ENCODE measurements at places on chromosomes 6 and 20. TPM values are rescaled to one million over a fixed set of nuclear protein-coding genes. Genes with fewer than 3 reads are reported as not detected.
A peak's percentile ranks its signal among the peaks of the same experiment; 100 is the strongest.

- DNase-seq, result no peak
- no peaks in the 10 kb centered on the region for H3K36me3 ChIP-seq
- H3K4me1 ChIP-seq, result no peaks in the 10 kb centered on the region
- no peak overlapping the region for H3K27ac ChIP-seq
- H3K4me3 ChIP-seq, result no peak overlapping the region
Observed at GRCh38 chr6:163958646-163959045, 544.1 kb downstream of the QKI start.

DNA sequence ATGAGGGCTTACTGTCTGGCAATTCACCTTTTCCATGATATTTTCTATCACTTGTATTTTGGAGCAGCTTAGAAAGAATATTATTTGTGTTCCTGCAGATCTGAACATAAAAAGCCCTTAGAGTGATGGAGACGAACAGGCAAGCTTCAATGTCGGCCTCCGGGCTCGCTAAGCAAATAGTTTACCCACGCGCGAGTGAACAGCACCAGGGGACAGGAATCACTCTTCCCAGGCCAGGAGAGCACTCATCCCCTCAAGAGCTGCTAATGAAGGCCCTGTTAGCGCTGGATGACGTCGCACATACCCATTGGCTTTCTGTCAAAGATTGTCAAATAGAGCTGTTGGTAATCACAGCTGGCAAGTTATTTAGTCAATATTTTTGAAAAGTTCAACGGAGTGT lies 395.7 kb downstream of the ZFAND3 start:
- DNase-seq, result no peak
- H3K4me3 ChIP-seq, result no peak overlapping the region
- no peaks in the 10 kb centered on the region for H3K4me1 ChIP-seq
- H3K27me3 ChIP-seq, result no peaks in the 10 kb centered on the region
- H3K36me3 ChIP-seq, result no peaks in the 10 kb centered on the region

- H3K36me3 ChIP-seq, result no peaks in the 10 kb centered on the region
- no peak overlapping the region for H3K4me3 ChIP-seq
- H3K27ac ChIP-seq, result no peak overlapping the region
- H3K4me1 ChIP-seq, result no peaks in the 10 kb centered on the region
- DNase-seq, result no peak
Observed at GRCh38 chr20:63908008-63908682, 13.2 kb downstream of the DNAJC5 start.

GRCh38 chr20:6101346-6101745 lies 21.5 kb downstream of the FERMT1 start:
- no peak overlapping the region for H3K27ac ChIP-seq
- no peak for DNase-seq
- H3K4me3 ChIP-seq, result no peak overlapping the region
- no peaks in the 10 kb centered on the region for H3K27me3 ChIP-seq

- no peak overlapping the region for H3K4me3 ChIP-seq
- H3K27ac ChIP-seq, result no peak overlapping the region
- H3K4me1 ChIP-seq, result no peaks in the 10 kb centered on the region
Observed at GRCh38 chr20:44219170-44219730, 8.7 kb upstream of the OSER1 start.

GRCh38 chr6:146999766-147000165 lies 204.5 kb upstream of the STXBP5 start:
- H3K4me1 ChIP-seq, result no peaks in the 10 kb centered on the region
- H3K27ac ChIP-seq, result no peak overlapping the region
- no peak overlapping the region for H3K4me3 ChIP-seq
- DNase-seq, result no peak
- no peaks in the 10 kb centered on the region for H3K27me3 ChIP-seq
- no peaks in the 10 kb centered on the region for H3K36me3 ChIP-seq

DNA sequence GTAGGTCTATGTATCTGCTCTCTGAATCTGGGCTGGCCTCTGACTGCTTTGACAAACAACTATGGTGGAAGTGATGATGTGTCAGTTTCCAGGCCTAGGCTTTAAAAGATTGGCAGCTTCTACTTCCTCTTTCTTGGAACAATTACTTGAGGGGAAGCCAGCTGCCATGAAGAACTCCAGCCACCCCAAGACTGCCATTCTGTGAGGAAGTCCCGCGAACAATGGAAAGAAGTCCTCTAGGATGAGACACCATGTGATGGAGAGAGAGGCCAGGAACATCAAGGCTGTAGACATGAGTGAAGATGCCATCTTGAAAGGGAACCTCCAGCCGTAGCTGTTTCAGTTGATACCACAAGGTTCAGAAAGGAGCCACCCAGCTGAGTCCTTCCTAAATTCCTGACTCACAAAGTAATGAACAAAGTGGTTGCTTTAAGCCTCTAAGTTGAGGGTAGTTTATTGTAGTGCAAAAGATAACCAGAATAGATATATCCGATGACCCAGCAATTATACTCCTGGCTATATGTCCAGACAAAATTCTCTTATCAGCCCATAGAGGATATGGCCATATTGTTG lies 15.3 kb upstream of the TCF15 start:
- no peaks in the 10 kb centered on the region for H3K36me3 ChIP-seq
- no peak overlapping the region for H3K4me3 ChIP-seq
- DNase-seq, result no peak

DNA sequence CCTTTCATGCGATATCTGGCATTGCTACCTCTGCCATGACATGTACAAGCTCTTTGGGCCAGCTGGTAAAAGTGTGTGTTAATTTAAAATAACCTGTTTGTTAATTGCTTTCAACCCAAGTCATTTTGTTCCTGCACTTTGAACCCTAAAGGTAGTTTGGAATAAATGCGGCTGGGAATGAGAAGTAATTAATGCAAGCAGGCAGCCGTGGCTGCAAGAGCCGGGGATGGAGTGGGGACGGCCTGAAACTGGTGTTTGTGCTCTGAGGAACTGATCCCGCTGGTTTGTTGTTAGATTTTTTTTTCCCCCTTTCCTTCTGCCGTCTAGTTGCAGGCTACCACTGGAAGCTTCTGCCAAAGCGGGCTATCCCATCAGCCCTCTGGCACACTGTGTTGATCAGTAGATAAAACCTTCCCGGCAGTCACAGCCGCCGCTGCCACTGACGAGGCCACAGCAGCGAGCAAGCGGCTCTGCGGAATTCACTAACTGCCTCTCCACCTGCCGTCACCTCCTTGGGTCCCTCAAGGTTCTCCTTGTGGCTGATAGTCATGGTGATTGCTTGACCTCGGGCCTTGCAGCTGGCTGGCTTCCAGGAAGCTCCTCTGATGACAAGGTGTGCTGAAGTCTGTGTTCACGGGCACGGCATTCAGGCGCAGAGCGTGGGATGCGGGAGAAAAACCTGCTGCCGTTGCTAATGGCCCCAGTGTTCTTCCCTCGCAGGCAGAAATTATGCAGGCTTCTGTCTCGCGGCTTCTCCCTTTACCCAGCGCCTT lies 315.9 kb downstream of the TFAP2A start:
- no peaks in the 10 kb centered on the region for H3K36me3 ChIP-seq
- DNase-seq, result peak; percentile 30
- H3K4me1 ChIP-seq, result no peaks in the 10 kb centered on the region
- H3K4me3 ChIP-seq, result no peak overlapping the region
- H3K27me3 ChIP-seq, result no peaks in the 10 kb centered on the region

- no peaks in the 10 kb centered on the region for H3K27me3 ChIP-seq
- DNase-seq, result no peak
- no peaks in the 10 kb centered on the region for H3K36me3 ChIP-seq
- no peak overlapping the region for H3K27ac ChIP-seq
Observed at GRCh38 chr6:81808851-81809570, 56.5 kb upstream of the TENT5A start.

- H3K36me3 ChIP-seq, result no peaks in the 10 kb centered on the region
- peak overlapping the region; percentile 27 for H3K27ac ChIP-seq
- no peak overlapping the region for H3K4me3 ChIP-seq
- no peaks in the 10 kb centered on the region for H3K4me1 ChIP-seq
Observed at GRCh38 chr20:13118676-13119075, 102.4 kb upstream of the ISM1 start.

DNA sequence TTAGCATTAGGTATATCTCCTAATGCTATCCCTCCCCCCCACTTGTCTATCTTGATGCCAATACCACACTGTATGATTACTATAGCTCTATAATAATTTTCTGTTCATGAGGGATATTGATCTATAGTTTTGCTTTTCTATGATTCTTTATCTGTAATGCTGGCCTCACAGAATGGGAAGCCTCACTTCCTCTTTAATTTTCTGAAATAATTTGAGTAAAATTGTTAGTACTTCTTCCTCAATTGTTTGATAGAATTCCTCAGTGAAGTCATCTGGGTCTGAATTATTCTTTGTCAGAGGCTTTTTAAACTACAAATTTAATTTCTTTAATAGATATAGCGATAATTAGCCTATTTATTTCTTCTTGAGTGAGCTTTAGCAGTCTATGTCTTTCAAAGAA lies 31.2 kb downstream of the SIRPD start:
- no peaks in the 10 kb centered on the region for H3K4me1 ChIP-seq
- H3K27me3 ChIP-seq, result no peaks in the 10 kb centered on the region
- H3K27ac ChIP-seq, result no peak overlapping the region
- no peak for DNase-seq

- H3K4me1 ChIP-seq, result no peaks in the 10 kb centered on the region
- H3K27me3 ChIP-seq, result no peaks in the 10 kb centered on the region
- no peaks in the 10 kb centered on the region for H3K36me3 ChIP-seq
- no peak overlapping the region for H3K27ac ChIP-seq
Observed at GRCh38 chr6:135094403-135094821, 39.8 kb upstream of the HBS1L start.

The LHFPL5 gene
- total RNA-seq, result not detected

The EPB41L1 gene
- 37.0 TPM for total RNA-seq

The SSTR4 gene
- total RNA-seq, result not detected

The PRKN gene
- 19.0 TPM for total RNA-seq

The HLA-DQA2 gene
- total RNA-seq, result 2.0 TPM

The RUNX2 gene
- 7.2 TPM for total RNA-seq

The ANKRD66 gene
- total RNA-seq, result not detected

The COL9A3 gene
- 10.2 TPM for total RNA-seq

The PSORS1C1 gene
- 0.48 TPM for total RNA-seq

The TREML2 gene
- total RNA-seq, result under 0.01 TPM
